ENCODE measurements at places on chromosomes 11 and 22.

DNA sequence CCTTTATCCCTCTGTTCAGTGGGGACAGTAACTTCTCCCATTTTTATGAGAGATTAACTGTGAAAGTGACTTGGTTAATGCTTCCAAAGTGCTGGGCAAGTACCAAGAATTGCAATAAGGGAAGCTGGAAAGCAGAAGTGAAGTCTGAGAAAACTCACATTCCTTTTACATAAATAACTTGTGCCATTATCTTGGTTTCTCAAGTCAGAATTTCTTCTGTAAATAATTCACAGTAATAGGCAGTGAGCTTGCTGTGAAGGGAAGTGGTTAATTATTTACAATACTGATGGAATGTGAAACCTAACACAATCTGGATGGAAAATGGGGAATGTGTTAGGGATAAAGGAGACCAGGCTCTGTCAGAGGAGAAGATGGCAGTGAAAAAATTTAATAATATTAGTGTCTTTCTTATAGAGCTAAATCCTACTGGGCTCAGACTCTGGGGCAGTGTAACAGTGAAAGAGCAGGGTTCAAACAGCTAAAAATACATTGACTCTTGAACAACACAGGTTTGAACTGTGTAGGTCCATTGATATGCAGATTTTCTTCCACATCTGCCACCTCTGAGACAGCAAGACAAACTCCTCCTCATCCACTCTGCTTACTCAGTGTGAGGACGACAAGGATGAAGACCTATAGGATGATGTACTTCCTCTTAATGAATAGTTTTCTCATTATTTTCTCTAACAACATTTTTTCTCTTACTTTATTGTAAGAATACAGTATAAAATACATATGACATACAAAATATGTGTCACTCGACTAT is 251.5 kb upstream of the ISX start:
- DNase-seq: no peak

- DNase-seq: no peak
These were observed 378.5 kb downstream of the SHANK2 start for GRCh38 chr11:70873736-70874412.

DNA sequence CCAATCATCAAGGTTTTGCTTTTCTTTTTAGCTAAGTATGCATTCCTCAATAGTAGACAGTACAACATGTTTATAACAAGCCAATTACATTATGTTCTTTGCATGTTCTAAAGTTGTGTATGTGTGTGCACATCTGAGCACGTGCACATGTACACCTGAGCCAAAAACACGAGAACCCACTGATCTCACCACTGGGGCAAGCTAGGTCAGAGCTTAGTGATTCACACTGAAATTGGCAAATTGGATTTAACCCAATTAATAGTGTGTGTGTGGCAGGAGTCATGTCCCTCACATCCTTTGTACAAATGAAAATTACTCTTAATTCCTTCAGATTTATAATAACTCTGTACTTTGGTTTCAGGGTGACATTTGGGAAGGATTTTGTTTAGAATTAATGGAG is 145.7 kb upstream of the TEAD1 start:
- DNase-seq: no peak

GRCh38 chr22:48711669-48712068 is 1116.0 kb downstream of the BRD1 start:
- DNase-seq: no peak

DNA sequence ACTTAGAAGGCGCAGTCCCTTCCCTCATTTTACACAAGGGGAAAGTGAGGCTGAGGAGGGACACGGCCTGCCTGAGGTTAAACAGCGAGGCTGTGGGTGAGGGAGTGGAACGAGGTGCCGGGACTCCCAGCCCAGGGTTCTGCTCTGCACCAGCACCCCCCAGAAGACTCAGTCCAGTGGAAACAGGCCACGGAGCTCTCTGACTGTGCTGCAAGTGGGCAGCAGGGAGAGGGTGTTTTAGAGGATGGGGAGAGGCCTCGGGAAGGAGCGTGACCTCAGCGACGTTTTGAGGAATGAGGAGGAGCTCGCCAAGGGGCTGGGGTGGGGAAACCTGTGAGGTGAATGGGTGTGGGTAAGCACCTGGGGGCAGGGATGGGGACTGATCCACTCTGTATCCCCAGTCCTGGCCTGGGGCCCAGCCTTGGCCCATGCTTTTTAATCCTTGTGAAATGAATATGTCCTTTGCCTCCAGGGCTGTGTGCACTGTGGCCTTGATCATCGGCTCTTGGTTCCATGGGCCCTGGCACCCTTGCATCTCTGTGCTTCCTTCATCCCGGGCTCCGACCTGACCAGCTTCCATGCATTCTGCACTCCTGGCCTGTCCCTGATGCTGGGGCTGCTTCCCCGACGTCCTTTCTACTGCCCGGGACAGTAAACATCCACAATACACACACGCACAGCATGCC is 44.2 kb downstream of the SHISAL1 start:
- DNase-seq: no peak

GRCh38 chr11:19728436-19728835 is 15.8 kb downstream of the NAV2 start:
- DNase-seq: no peak

GRCh38 chr22:44671742-44672141 is 30.3 kb upstream of the PRR5 start:
- DNase-seq: no peak

- no peak for DNase-seq
These were observed 8.6 kb downstream of the KCNQ1 start for GRCh38 chr11:2453436-2453835.

DNA sequence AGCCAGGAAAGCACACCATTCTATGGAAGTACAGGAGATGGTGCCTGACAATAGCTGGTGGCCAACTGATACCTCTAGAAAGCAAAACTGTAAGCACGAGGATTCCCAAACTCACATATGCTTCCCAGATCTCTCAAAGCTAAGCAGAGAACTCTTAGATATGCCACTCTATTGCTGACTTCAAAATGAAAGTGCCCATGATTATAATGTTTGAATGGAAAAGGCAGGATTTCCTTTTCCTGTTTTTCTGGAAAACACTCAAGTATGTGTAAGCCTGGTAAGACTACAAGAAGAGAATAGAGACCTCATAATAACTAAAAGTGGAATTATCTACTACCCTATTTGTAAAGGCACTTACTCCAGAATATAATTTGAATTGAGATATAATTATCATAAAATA is 2.6 kb upstream of the CARD18 start:
- DNase-seq: no peak

DNA sequence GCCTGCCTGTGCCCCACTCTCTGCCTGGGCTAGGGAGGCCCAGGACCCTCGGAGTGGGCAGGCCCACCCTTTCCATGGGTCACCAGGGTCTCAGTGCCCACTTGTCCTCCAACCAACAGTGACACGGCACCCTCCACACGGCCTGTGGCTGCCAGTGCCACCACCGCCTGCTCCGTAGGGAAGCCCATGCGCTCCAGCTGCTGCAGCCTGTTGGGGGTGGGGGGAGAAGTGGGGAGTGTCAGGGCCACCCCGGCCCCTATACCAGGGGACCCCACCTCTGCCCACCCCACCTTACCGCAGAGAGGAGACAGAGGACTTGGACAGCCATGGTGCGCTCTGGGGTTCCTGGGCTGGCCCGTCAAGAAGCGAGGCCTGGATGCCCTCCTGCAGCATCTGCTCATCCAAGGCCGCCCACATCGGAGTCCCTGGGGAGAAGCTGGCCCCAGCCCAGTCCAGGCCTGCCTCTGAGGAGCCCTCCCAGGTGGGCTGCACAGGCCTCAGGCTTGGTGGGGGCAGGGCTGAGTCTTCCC is 7.7 kb downstream of the RHBDD3 start:
- DNase-seq: no peak

GRCh38 chr11:88310246-88310645 is 27.3 kb downstream of the CTSC start:
- no peak for DNase-seq

DNA sequence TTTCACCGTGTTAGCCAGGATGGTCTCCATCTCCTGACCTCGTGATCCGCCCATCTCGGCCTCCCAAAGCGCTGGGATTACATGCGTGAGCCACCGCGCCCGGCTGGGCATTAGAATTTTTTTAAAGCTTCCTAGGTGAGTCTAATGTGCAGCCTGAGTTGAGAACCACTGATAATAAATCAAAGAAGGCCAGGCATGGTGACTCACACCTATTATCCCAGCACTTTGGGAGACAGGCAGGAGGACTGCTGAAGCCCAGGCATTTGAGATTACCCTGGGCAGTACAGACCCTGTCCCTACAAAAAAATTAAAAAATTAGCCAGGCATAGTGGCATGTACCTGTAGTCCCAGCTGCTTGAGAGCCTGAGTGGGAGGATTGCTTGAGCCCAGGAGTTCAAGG is 13.7 kb downstream of the MEI1 start:
- no peak for DNase-seq

- no peak for DNase-seq
These were observed 2.5 kb upstream of the POLD4 start for GRCh38 chr11:67355794-67356386.

Data from Right ventricle myocardium superior (tissue), 1 donor.